Stimulated activated CD8-positive, alpha-beta memory T cell treated with anti-CD3 and anti-CD28 coated beads, Interleukin-4, amount 100 ng/mL, for 1 hour (primary cell): ENCODE measurements at places on chromosomes 7 and 10.

GRCh38 chr7:341841-342638 is 52.1 kb downstream of the FOXL3 start:
- no peak for DNase-seq

GRCh38 chr7:134548877-134549276 is at the start of gene AKR1B15:
Gene AKR1B15, plus strand, starts transcription at chr7:134549110. Its CDS starts 15,510 bp downstream, at chr7:134564620.
- DNase-seq = no peak

GRCh38 chr10:43573250-43574000 is 991 bp downstream of the ZNF239 start:
- DNase-seq = no peak

GRCh38 chr7:2612445-2613097 is 19.2 kb upstream of the TTYH3 start:
- no peak for DNase-seq

GRCh38 chr10:31656851-31657433 is 271.7 kb downstream of the ARHGAP12 start:
- DNase-seq = no peak

- DNase-seq = no peak
Observed at GRCh38 chr10:7605565-7606295, 61.0 kb downstream of the ITIH5 start.

GRCh38 chr7:154886591-154886990 is 116.3 kb downstream of the PAXIP1 start:
- DNase-seq = no peak

GRCh38 chr7:3899559-3899991 is 598.5 kb downstream of the SDK1 start:
- DNase-seq = no peak

DNA sequence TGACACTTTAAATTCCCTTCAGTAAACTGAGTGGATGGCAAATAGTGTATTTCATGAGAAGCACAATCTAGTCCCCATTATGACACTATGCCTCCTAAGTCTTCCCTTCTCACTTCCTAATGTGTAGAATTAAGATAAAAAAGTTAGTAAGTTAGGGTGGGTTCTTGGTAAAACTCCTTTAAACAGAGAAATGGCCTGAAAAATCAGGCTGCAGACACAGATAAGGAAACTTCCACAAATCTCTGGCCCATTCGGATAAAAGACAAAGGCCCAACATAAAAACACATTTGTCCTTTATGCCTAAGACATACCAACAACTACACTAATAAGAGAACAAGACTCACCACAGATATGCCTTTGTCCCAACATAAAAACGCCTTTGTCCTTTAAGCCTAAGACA is 21.5 kb downstream of the AKR1C8 start:
- DNase-seq = no peak

DNA sequence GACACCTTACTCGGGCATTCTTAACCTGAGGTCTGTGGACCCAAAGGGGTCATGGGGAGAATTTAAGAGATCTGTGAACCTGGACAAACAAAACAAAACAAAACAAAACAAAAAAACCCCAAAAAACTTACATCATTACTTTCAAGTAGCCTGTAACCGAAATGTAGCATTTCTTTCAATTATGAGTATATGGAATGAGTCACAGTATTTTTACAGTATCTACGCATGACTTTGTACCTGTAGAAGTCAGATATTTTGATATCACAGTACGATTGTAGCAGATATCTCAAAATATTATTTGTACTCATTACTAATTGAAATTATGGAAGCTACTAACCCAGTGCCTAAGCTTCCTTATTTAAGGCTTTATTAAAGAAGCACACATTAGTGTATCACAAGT is 210.2 kb downstream of the JAZF1 start:
- no peak for DNase-seq

GRCh38 chr7:126210707-126211106 is 1042.0 kb downstream of the GRM8 start:
- no peak for DNase-seq

DNA sequence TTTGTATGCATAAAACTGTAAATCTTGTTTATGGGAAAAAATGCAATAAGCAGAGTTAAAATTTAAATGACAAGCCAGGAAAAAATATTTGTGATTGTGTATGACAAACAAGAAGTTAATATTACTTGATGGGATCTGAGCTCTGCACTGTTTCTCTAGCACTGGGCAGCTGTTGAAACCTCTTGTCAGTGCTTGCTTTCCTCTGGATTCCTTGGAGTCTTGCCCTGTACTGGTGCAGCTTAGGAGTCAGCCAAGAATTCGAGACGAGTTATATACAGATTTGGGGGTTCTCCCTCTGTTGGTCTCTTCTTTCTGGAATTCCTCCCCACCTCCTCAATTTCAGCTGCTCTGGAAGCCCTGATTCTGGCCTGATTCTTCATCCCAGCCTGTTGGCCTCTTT is 24.3 kb upstream of the OPN4 start:
- DNase-seq = no peak

GRCh38 chr7:120838281-120838682 is 19.7 kb downstream of the TSPAN12 start:
- no peak for DNase-seq

DNA sequence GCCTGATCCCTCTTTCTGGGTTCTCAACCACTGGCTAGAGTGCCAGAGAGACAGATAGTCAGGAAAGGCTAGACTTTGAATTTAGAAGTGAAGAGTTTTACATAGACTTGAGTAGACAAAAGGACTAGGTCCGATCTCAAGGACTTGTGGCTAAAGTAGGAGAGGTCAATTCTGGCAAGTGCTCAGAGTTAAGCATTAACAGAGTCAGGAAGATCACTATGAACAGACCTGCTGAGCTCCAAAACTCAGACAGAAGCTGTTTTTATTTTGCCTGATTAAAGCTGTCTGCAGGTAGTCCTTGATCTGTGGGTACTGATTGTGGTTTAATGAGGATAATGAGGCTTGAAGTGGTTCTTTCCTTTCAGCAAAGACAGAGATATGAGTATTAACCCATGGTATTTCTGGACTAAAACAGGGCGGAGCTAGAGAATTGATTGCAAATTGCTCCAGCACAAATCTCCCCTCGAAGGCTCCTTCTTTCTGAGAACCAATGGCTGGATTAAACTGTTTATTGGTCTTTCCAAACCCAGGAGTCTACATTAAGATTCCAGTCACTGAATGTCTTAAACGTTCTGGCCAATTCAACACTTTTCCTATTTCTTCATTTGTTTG is 423.2 kb downstream of the IPMK start:
- DNase-seq = no peak

- no peak for DNase-seq
Observed at GRCh38 chr10:84197643-84198042, 3.3 kb downstream of the CDHR1 start.

DNA sequence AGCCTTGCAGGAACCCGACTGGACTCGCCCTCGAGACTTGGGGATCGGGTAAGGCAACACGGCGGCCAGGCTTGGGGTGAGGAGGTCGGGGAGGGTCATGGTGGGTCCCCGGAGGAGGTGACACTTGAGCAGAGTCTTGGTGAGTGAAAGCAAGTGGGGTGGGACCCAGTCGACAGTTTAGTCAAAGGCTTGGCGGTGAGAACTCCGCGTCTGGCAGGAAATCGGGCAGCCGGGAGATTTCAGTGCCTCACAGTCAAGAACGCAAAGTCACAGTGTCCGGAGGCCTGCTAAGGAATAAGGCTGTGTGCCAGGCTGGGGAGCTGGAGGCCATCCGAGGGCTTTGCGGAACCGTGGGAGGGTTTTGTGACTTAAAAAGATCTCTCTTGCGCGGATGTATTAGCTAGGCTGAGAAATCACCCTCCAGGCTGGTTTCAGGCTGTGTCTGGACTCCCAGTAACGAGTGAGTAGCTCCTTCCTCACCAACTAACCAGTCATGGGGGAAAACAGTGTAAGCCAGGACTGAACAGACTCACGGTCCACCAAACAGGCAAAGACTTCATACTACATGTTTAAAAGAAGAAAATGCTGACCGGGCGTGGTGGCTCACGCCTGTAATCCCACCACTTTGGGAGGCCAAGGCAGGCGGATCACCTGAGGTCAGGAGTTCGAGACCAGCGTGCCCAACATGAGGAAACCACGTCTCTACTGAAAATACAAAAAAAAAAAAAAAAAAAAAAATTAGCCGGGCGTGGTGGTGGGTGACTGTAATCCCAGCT is 613 bp downstream of the AP5Z1 start:
- peak; percentile 26 for DNase-seq

DNA sequence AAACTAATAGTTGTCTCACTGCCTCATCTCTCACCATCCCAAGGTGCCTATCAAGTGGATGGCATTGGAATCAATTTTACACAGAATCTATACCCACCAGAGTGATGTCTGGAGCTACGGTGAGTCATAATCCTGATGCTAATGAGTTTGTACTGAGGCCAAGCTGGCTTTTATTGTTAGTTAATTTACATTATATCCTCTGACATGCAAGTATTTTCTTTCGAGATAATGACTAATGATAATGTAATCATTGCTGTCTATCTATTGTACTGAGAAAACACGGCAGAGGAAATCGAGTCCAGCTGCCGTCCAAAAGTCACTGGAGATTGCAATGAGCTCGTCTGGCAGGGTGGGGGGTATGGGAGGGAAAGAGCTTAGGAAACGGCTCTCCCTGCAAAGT is 172.4 kb upstream of the LANCL2 start:
- no peak for DNase-seq

DNA sequence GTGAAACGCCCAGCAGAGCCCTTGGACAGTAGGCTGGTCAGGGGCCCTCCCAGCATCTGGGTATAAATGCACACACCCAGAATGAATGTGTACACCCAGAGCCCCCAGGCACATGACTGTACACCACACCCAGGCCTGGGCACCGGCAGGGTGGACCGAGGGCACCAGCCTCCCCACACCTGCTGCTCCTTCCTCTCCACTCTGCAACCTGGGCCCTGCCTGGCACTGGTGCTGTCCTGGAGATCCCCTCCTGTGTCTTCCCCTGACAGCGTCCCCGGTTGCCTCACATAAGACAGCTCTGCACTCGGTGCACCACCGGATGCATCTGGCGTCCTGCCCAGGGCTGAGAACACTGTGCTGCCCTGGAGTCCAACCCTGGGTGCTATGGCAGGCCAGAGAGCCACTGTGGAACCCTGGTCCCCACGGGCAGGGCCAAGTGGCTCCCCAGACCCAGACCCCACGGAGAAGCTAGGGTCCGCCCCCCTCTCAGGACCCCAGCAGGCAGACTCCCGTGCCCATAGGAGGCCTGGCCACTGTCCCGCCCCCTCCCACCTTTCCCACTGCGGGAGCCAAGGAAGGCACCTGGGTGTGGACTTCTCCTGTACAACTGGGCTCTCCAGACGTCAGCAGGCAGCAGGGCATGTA is 6.6 kb downstream of the RASGEF1A start:
- DNase-seq = no peak

DNA sequence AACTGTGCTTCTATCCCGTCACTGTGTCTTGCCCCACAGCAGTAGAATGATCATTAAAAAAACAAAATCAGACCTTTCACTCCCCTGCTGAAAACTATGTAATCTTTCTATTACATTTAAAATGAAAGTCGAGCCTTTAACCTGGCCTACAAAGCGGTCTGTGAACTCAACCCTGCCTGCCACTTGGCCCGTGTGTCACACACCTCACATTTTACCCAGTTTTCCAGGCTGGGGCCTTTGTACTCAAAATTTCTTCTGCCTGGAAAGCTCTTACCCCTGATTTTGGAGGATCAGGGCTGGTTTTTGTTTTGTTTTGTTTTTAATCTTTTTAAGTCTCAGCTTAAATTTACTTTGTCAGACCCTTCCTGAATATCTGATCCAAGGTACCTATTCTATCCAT is 82.1 kb downstream of the UBE2H start:
- no peak for DNase-seq

DNA sequence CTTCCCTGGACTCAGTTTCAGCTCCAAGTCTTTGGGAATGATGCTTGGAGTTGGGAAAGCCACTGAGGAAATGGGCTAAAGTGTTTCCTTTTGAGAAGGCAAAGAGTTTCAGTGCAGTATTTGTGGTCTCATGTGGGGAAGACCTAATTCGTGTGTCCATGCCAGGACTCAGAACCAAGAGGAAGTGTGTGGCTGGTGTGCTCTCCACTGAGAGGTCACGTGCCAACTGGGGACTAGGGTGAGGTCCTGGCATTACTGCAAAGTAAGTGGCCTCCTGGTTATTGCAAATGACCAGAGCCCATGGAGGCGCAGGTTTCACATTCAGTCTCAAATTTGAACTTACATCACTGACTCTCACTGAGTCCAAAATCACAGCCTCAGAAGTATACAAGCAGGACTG is 48.6 kb upstream of the ITPRID1 start:
- DNase-seq = no peak

- DNase-seq = no peak
Observed at GRCh38 chr7:100896732-100897608, 1.3 kb upstream of the ACHE start.

GRCh38 chr10:29174389-29174788 is 114.5 kb upstream of the LYZL1 start:
- no peak for DNase-seq

DNA sequence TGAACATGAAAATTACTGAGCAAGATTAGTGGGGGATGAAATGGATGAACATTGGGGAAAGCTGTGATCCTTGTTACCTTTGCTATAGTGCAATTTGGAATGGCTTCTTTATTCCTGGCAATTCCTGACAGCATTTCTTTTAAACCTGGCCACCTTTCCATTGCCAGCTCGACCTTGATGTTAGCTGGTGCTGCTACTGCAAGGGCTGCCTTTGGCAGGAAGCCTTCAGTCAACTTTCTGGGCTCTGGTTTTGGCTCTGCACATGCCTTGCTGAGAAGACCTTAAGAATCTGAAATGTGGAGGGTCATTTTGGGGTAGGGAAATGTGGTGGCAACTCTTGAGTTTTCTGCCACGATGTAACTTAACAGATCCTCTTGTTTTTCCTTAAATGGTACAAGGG is 64.7 kb downstream of the KAT6B start:
- DNase-seq = no peak

- no peak for DNase-seq
Observed at GRCh38 chr10:50563906-50564305, 59.9 kb downstream of the SGMS1 start.

DNA sequence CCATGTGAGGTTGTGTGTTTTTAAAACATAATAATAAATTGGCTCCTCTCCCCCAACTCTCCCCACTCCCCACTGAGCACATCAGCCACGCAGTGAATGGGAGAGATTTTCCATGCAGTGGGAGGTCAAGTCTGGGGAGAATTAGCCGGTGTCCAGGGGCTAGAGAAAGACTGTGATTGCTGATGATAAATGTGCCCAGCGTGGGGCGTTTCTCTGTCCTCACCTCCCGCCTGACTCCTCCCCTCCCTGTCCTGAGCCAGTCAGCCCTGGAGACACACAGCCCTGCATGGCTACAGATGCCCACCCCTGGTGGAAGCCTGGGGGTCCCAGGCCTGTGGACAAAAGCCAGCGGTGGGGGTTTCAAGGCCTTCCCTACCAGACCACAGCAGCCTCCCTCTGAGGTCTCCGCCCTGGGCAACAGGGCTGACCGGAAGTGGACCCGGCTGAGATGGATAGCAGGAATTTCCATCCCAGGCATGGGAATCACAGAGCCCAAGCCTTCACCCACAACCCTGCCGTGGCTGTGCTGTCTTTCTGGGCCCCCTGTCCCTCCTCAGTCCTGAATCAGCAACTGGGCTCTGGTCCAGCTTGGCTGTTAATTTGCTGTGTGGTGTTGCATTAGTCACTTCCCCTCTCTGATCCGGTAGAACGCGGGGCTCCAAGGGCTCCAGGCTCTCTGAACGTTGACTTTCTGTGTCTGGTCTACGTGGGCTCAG is 46.8 kb upstream of the SLC29A3 start:
- DNase-seq = no peak

GRCh38 chr10:42988517-42989395 is 88.1 kb upstream of the RET start:
- no peak for DNase-seq
